ENCODE measurements at places on chromosomes 7 and 10. TPM values are rescaled to one million over a fixed set of nuclear protein-coding genes. Genes with fewer than 3 reads are reported as not detected.

Gene LEP
- not detected for total RNA-seq

Gene HOXA5
- 3.7 TPM for total RNA-seq

Gene WEE2
- not detected for total RNA-seq

Gene CFTR
- total RNA-seq = not detected

Gene TRIM8
- total RNA-seq = 46.8 TPM

Gene TMEM213
- total RNA-seq = not detected

Gene FAM180A
- total RNA-seq = not detected

Gene CRHR2
- not detected for total RNA-seq

Gene BTBD16
- total RNA-seq = 1.7 TPM

Gene ALOX5
- 0.38 TPM for total RNA-seq

Gene TEX47
- total RNA-seq = not detected

Gene SLC26A5
- total RNA-seq = not detected

Gene HMX3
- total RNA-seq = not detected

Gene PRRT4
- total RNA-seq = 0.50 TPM

Gene ACBD7
- total RNA-seq = 0.86 TPM

Gene C7orf57
- total RNA-seq = 0.18 TPM

Gene TMEM176B
- 0.11 TPM for total RNA-seq

Gene CLCN1
- total RNA-seq = not detected

Gene ST8SIA6
- 0.13 TPM for total RNA-seq

Gene KIAA1549
- total RNA-seq = 6.2 TPM

Gene RUFY2
- total RNA-seq = 9.5 TPM

Gene MMP21
- total RNA-seq = not detected

Gene TWIST1
- 3.6 TPM for total RNA-seq

Gene C10orf62
- total RNA-seq = not detected

Gene CDC14C
- total RNA-seq = 0.05 TPM

Gene TMEM176A
- not detected for total RNA-seq

Gene OR2A42
- total RNA-seq = not detected

Gene EIF5AL1
- 2.0 TPM for total RNA-seq

Gene DOCK4
- 3.2 TPM for total RNA-seq

Gene SLC25A28
- 21.8 TPM for total RNA-seq

Gene COL28A1
- 0.60 TPM for total RNA-seq

Gene ITPRID1
- total RNA-seq = not detected

Gene ANKRD7
- 0.41 TPM for total RNA-seq

Gene CLDN3
- total RNA-seq = 2.8 TPM

Gene NPFFR1
- not detected for total RNA-seq

Gene OPN1SW
- not detected for total RNA-seq

Gene NANOS1
- 3.9 TPM for total RNA-seq

Gene CTAGE4
- total RNA-seq = not detected

Gene FXYD4
- not detected for total RNA-seq

Gene STAMBPL1
- 34.3 TPM for total RNA-seq

Gene SOSTDC1
- not detected for total RNA-seq

Gene SUN3
- not detected for total RNA-seq

Gene ECHDC3
- total RNA-seq = 8.4 TPM

Gene ACADSB
- total RNA-seq = 6.9 TPM

Gene AKR1C8
- total RNA-seq = 0.16 TPM

Gene PDK4
- 10.3 TPM for total RNA-seq

Gene ZNF282
- total RNA-seq = 17.0 TPM

Gene PNLIPRP3
- total RNA-seq = not detected

Gene FOXP2
- not detected for total RNA-seq

Gene GHRHR
- total RNA-seq = not detected

Gene PPP1R17
- not detected for total RNA-seq

Gene NUPR2
- not detected for total RNA-seq

Gene FAM25C
- not detected for total RNA-seq

Gene LHFPL3
- not detected for total RNA-seq

Gene MET
- total RNA-seq = 81.1 TPM

Data from A549 treated with GW870086 at 1 μM for 4 hours (cell line).